ENCODE measurements at places on chromosomes 3 and 15.

GRCh38 chr15:59741274-59741906 is 52.3 kb upstream of the BNIP2 start:
- DNase-seq, result no peak

GRCh38 chr3:23431764-23432163 is 228.6 kb downstream of the UBE2E2 start:
- DNase-seq, result no peak

GRCh38 chr3:60594025-60594424 is 657.2 kb downstream of the FHIT start:
- DNase-seq, result no peak

DNA sequence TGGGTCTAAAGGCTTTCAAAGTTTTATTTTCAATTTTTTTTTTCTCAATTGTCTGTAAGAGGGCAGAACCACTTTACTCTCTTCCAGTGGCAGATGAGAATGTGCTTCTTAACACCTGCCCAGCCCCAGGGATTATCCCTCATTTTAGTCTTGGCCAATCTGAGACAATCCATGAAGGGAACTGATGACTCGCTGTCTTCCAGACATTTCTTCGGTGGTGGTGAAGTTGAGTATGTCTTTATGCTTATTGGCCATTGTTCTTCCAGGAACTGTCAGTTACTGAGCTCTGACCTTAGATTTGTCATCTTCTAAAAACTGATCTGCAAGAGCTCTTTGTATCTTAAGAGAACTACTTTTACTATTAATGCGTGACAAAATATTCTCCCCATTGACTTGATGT is 139.5 kb downstream of the TJP1 start:
- DNase-seq, result no peak

GRCh38 chr15:50624616-50625168 is 61.9 kb downstream of the TRPM7 start:
- no peak for DNase-seq

- DNase-seq, result no peak
These were observed 48.3 kb upstream of the CTDSPL start for GRCh38 chr3:37813403-37813802.

DNA sequence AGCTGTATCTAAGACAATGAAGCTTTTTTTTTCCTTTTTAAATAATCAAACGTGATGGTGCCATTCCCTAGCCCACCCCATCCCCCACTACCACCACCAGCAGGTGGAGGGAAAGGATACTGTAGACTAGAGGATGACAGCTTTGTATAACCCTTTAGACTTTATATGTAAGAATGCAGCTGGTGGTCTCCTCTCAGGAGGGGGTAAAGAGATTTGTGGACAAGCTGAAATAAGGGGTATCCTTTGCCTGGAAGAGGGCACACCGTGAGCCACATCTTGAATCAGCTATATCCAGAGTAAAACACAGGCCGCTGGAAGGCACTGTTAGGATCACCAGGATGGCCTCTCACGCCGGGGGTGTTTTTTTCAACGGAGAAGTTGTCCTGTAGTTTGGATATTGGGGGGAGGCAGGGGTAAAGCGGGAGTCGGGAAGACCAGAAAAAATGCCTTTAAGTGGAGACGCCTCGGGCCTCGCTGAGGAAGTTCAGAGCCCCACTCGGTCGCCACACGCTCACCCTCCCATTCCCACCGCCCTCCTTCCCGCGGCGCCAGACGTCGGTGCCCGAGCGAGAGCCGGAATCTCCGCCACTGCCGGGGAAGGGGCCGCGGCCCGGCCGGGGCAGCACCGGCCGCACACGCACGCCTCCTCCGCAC is 986 bp downstream of the KPNA4 start:
- no peak for DNase-seq

- no peak for DNase-seq
These were observed 63.2 kb downstream of the IQGAP1 start for GRCh38 chr15:90451053-90451850.

GRCh38 chr15:62807539-62808130 is 234.9 kb upstream of the TPM1 start:
- DNase-seq, result no peak

DNA sequence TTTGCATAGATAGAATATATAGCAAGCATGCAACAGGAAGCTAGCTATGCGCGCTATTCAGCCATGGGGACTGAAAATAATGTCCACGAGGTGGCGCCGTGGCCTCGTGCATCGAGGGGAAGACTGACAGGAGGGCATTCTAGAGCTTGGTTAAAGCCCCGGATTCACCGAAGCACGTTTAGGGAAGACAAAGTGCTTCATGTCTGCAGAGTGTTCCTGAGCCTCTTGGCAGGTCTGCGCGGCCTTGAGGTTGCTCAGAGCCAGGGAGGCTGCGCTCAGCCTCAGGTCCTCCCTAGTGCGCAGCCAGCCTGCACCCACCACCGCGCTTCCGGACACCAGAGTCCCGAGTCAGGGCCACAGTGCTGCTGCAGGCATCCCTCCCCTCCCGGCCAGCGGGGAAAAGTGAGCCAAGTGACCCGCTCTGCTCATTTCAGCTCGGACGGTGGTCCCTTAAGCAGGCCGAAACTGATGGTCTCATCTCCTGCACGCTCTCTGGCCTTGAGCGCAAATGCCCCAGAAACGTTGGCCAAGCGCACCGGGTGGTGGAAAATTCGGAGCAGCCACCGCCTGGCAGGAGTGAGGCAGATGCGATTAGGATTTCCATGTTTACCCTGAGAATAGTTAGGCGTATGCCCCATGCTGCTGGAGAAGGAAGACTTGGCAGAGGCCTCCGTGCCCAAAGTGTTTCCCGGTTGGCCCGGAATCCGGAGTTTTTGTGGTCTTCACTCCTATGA is 24.8 kb downstream of the GABRA5 start:
- DNase-seq, result no peak

GRCh38 chr3:123298903-123299302 is 97.2 kb downstream of the SEC22A start:
- no peak for DNase-seq

DNA sequence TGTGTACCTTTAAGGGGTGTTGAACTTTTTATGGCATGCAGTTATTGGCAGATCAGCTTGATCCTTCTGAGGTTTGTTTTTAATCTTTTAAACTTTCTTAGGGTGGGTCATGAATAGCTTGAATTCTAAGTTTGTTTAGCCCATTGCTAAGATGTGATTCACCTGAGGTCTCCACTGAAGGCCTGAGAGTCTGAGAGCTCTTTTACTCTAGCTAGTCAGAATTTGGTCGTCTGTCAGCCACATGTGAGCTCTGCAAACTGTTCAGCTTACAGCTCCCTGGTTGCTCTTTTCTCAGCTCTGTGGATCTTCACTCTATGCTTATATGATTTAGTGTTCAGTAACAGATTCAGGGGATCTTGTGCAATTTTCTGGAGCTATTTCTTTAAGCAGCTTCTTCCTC is 161.3 kb downstream of the ABHD5 start:
- DNase-seq, result no peak

DNA sequence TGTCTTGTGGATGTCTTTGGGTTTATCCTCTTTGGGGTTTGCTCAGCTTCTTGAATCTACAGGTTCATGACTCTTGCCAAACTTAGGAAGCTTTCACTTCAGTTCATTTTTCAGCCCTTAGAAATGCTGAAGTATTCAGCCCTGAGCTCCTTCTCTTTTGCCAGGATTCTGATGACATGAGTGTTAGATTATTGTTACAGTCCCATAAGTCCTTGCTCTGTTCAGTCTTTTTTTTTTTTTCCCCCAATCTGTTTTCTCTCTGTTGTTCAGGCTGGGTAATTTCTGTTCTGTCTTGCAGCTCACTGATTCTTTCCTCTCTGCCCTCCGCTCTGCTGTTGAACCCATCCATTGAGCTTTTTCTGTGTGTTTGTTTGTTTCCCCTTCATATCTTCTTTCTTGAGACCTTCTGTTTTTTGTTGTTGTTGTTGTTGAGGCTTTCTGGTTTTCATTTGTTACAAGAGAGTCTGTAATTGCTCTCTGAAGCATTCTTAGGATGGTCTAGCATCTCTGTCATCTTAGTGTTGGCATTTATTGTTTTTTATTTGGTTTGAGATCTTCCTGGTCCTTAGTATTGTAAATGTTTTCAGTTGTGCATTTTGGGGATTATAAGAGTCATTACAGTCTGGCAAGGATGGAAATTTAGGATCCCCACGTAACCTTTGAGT is 18.4 kb downstream of the LRCH3 start:
- no peak for DNase-seq

All from stimulated activated CD8-positive, alpha-beta memory T cell treated with anti-CD3 and anti-CD28 coated beads, Interleukin-7, amount 100 ng/mL, for 1 hour (primary cell).